ENCODE measurements at places on chromosomes 16 and 17. TPM values are rescaled to one million over a fixed set of nuclear protein-coding genes. Genes with fewer than 3 reads are reported as not detected.

VAT1L gene
- not detected for total RNA-seq

PTX4 gene
- total RNA-seq: not detected

TBC1D3E gene
- not detected for total RNA-seq

LDHD gene
- 0.43 TPM for total RNA-seq

LIMD2 gene
- 150 TPM for total RNA-seq

CDH11 gene
- not detected for total RNA-seq

CASKIN1 gene
- total RNA-seq: 0.36 TPM

C1QL1 gene
- total RNA-seq: 0.87 TPM

AANAT gene
- total RNA-seq: not detected

DRC3 gene
- 0.52 TPM for total RNA-seq

DNA sequence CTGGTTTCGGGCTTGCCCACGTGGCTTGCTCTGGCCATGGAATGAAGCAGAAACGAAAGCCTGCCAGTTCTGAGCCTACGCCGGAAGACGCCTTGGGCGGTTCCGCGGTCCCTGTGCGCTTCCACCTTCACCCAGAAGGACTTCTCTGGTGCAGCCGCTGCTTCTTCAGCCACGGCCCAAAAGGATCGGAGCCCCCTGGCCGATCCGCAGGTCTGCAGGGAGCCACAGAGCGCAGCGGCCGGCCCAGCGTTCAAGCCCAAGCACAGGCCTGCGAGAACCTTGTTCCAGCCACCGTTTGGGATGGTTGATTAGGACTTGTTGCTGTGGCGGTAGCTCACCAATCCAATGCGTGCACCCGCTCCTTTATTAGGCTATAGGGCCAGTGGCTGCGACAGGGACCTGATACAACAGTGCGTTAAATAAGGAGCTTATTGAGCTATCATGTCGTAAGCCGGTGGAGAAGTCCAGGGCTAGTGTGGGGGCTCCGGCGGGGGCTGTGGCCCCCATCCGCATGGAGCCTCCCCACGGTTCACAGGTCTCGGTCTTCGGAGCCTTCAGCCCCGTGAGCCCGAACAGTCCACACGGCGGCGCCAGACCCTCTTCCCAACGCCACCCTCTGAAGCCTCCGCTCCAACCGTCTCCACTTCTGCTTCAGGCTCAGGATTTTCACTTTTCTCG lies 10.2 kb upstream of the MPP2 start:
- DNase-seq: peak; percentile 71

- DNase-seq: no peak
Measured at GRCh38 chr16:75301804-75302203, 50.4 kb upstream of the BCAR1 start.

DNA sequence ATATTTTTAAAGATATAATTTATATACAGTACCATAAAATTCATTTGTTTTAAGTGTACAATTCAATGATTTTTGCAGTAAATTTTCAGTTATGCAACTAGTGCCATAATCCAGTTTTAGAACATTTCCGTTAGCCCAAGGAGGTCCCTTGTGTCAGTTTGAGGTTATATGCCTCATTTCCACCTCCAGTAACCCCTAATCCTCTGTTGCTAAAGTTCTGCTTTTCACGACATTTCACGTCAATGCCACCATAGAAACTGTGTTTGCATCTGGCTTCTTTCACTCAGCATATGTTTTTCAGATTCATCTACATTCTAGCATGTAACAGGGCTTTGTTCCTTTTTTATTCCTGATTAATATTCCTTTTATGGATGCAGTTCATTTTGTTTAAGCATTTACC lies 42.4 kb upstream of the NUDT7 start:
- no peak for DNase-seq

DNA sequence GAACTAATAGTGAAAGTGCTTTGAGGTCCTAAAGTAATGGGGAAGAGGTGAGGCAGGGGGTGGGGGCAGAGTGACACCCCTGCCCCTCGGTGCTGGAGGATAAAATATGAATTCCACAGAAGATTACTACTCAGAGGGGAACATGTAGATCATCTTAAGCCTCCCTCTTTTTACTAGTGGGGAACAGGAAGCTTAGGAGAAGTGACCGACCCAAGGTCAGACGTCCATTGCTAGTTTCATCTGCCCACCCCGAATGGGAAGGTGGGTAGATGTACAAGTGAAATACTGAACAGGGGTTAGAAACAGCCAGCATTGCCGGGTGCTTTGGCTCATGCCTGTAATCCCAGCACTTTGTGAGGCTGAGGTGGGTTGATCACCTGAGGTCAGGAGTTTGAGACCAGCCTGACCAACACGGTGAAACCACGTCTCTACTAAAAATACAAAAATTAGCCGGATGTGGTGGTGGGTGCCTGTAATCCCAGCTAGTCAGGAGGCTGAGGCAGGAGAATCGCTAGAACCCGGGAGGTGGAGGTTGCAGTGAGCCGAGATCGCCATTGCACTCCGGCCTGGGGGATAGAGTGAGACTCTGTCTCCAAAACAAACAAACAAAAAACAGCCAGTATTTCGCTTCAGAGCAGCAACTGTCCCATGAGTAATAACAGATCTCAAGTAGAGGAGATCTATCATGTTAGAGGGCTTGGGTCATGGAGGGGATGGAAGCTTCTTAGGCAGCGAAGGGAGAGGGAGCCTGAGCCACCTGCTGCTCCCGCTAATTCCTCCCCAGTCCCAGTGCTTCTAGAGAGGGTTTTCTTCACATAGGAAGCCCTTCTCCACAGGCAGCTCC lies 1.2 kb upstream of the NR1D1 start:
- DNase-seq: no peak

GRCh38 chr17:47320879-47321502 lies 2.8 kb upstream of the EFCAB13 start:
- no peak for DNase-seq

GRCh38 chr17:17570140-17570797 lies 21.2 kb downstream of the PEMT start:
- no peak for DNase-seq

DNA sequence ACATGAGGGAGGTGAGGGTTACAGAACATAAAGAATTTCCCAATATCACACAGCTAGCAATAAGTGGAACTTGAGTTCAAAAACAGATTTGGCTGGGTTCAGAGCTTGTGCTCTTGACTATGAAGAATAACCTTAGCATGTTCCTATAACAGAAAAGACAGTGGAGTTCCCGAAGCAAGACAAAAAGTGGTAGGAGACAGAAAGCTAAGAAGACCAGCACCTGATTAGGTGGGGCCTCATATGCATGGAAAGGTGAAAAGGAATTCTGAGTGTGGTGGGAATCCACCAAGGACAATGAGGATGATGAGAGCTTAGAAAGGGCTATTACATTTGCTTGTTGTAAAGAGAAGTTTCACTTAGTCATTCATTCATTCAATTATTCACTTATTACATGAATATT lies 26.6 kb upstream of the CDYL2 start:
- DNase-seq: no peak

- no peak for DNase-seq
Measured at GRCh38 chr16:89150981-89151380, 20.6 kb upstream of the CDH15 start.

- DNase-seq: peak; percentile 35
Measured at GRCh38 chr17:7260651-7261378, 1.5 kb downstream of the CLDN7 start.

DNA sequence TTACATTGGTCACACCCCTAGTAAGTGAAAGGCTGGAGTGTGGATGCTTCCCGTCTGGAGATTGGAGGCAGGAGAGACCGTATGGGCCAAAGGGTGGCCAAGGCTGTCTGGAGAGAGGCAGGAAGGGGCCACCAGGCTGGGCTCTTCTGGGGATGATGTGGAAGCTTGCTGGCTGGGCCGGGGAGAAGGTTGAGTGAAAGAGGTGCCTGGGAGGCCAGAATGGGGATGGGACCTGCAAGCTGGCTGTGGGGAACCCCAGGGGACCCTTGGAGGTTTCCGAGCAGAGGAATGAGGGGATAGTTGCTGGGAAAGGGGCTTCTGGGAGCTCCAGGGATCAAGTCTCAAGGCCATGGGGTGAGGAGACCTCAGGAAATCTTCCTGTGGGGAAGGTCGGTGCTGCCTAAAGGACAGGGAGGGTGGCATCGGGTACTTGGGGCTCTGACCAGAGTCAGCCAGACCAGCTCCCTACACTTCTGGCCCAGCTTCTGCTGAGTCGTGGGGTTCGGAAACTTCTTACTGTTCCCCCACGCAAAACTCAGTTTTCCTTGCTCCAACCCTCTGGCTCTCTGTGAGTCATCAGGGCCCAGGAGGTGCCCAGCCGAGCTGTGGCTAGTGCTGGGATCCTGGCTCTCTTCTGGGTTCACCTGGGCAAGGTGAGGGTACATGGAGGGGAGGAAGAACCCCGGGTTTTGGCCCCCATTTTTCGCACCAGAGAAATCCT lies 3.1 kb downstream of the MRC2 start:
- DNase-seq: no peak

DNA sequence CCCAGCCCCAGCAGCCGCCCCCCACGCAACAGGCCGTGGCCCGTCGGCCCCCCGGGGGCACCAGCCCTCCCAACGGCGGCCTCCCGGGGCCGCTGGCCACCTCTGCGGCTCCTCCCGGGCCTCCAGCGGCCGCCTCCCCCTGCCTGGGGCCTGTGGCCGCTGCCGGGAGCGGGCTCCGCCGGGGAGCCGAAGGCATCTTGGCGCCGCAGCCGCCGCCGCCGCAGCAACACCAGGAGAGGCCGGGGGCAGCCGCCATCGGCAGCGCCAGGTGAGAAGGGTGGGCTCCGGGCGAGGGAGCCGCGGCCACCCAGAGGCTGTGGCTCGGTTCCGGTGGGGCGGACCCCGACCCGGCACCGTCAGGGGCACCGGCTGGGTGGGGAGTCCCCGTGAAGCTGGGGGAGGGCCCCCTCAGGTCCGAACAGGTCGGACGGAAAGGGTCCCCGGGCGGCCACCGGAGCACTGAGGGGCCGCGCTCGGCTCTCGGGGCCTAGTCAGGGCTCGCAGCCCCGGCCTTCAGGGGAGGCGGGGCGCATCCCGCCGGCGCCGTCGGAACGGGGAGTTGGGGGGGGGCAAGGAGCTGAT lies 583 bp downstream of the ATXN2L start:
- no peak for DNase-seq

GRCh38 chr17:62876063-62876462 lies 67.9 kb upstream of the MARCHF10 start:
- no peak for DNase-seq

GRCh38 chr17:64978138-64978537 lies 58.9 kb upstream of the LRRC37A3 start:
- no peak for DNase-seq

GRCh38 chr17:4542003-4542725 lies 13.0 kb downstream of the MYBBP1A start:
- DNase-seq: no peak

DNA sequence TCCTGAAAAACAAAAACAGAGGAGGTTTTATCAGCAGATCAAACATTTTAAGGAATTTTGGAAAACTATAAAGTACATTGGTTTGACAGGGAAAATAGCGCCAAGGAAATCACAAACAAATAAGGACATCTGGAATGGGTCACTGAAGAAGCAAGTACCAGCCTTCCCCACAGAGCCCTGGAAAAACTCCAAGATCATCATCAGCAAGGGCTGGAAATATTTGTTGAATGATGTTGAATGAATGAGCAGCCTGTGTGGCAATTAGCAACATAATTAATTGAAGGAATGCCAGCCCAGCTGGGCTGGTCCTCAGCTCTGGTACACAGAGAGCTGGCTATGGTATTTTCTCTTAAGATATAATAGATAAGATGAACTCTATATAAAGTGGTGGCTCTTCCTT lies 290.4 kb downstream of the HS3ST3A1 start:
- no peak for DNase-seq

DNA sequence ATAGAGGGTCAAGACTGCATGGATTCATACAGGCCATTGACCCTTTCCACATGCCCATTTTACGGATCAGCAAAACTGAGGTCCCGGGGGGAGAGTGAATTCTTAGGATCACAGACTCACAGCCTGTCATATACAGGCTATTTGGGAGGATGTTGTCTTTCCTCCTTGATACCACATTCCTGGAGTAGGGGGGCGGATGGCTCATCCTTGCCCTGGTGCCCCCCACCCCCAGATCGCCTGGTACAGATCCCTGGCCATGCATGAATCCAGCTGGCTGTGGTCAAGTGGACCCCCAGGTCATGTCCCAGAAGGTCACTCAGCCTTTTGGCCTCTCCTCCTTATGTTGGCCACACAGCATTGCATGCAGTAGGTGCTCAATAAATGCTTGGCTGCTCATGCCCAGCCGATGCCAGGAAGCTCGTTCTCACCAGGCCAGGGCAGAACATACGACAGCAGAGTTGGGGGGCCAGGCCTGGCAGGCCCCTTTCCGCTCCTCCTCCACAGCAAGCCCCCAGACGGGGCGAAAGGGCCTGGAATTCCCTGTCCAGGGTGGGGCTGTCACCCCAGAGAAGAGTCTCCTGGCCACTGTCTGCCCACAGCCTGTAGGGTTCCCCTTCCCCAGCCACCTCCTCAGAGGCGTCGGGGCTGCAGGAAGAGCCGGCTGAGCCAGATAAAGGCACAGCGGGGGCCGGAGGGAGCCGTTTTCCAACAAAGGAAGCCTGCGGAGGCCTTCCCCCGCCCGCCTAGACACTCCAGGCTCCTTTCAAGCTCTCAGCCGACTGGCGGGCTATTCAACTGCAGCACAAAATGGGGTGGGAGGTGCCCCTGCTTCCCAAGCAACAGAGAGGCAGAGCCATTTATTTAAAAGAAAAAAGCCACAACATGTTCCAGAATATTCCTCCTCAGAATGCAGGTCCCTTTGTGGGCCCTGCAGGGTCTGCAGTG lies 215.7 kb upstream of the CIBAR2 start:
- DNase-seq: no peak

DNA sequence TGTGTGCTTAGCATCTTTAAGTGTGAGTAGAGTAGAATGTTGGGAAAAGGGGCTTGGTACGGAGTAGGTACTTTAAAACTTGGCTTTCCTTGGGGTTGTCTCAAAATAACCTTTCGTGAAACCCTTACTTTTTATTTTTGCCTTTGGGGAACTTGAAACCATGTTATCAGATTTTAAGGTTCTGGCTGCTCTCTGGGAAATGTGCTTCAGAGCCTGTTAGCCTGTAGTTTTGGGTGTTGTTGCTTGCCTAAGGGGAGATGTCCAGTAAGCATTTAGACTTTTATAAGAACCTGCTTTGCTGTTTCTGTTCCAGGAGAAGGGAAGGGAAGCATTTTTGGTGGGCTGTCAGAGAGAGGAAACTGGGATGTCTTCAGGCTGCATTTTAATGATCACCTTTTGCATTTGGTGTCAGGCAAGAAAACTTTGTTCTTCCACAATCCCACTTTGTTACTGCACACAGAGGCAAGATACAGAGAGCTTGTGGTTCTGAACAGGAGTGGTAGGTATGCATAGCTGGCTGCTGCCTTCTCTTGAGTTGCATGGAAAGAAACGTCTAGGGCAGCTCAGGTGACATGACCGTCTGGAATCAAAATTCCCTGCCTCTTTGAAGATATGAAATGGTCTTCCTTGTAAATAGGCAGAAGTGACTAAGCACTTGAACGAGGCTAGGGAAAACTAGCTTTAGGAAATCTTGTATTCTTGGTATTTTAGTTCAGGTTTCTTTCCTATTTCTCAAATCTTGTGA lies 1.7 kb downstream of the RABEP1 start:
- no peak for DNase-seq

- no peak for DNase-seq
Measured at GRCh38 chr16:46688101-46688653, 801 bp downstream of the VPS35 start.

DNA sequence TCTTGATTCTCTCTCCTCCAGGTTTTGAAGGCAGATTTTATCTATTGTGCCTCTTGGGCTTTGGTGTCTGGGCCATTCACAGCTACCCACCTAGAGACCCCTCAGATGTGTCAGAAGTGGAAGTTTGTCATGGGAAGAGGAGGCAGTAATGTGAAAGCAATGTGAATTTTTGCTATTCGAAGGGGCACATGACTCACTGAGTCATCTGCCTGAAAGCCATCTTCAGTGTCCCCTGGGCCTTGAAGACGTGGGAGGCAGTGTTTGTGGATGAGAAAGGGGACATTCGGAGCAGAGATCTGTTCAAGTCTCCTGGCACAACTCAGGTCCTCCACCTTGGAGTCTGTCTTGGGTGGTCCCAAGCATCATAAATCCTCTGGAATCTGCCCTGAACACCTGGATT lies 530.2 kb downstream of the NPIPA7 start:
- DNase-seq: no peak

Measured in activated CD4-positive, alpha-beta memory T cell treated with anti-CD3 and anti-CD28 coated beads for 36 hours (primary cell).